ENCODE measurements at places on chromosomes 16 and 17. TPM values are rescaled to one million over a fixed set of nuclear protein-coding genes. Genes with fewer than 3 reads are reported as not detected.

The FBXW10 gene
- 0.67 TPM for total RNA-seq

The SLC16A11 gene
- total RNA-seq, result not detected

The SYT17 gene
- 15.1 TPM for total RNA-seq

The TEX19 gene
- 1.9 TPM for total RNA-seq

The FOXJ1 gene
- total RNA-seq, result not detected

The PRR35 gene
- not detected for total RNA-seq

The AARSD1 gene
- total RNA-seq, result 50.3 TPM
